Omental fat pad (tissue), 4 donors: ENCODE measurements at places on chromosomes 2 and 18. TPM values are rescaled to one million over a fixed set of nuclear protein-coding genes. Genes with fewer than 3 reads are reported as not detected.

Gene COLEC11
- total RNA-seq = 7.4 TPM

Gene ZNF236
- total RNA-seq = 18.0 TPM

Gene SCN9A
- total RNA-seq = 13.9 TPM

Gene CD8B2
- total RNA-seq = not detected

Gene LIPG
- total RNA-seq = 1.2 TPM

Gene ANKRD36
- 53.3 TPM for total RNA-seq

DNA sequence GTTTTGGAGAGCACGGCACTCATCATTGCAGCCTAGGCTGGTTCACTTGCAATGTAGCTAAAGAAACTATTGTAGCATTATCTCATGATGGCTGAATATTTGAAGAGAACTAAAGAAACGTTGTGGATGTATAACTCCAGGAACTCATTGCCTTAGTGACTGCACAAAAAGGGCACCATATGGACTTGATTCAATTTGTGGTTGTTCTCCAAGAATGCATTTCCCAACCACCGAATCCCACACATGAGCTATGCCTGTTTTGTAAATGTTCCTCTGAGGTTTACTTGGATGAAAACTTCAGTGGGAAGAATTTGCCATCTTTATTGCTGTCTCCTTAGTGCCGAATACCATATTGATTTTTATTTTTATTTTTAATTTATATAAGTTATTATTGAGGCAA, 43.5 kb downstream of the DOK6 start:
- DNase-seq = no peak

DNA sequence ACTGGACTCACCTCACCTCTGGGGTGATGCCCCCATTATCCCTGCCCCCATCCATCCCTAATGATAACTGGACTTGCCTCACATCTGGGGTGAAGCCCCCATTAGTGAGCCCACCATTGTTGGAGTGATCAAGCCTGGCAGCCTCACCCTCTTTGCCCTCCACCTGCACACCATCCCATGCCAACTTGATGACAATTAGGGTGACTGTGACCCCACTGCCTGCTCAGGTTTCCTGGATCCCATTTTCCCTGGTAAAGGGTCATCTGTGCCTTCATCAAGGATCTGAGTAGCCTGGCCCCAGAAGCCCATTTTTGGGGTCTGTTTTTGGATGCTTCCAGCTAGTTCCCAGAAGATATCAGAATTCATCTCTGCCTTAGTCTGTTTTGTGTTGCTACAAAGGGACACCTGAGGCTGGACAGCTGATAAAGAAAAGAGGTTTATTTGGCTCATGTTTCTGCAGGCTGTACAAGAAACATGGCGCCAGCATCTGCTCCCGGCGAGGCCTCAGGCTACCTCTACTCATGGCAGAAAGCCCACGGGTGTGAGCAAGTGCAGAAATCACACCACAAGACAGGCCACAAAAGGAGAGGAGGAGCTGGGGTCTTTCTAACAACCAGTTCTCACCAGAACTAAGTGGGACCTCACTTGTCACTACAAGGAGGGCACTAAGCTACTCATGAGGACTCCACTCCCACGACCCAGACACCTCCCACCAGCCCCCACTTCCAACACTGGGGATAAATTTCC, 196.4 kb upstream of the TWIST2 start:
- no peak for DNase-seq

GRCh38 chr2:148866091-148866490, 8.9 kb upstream of the KIF5C start:
- no peak for DNase-seq

GRCh38 chr18:42113529-42114191, 158.6 kb downstream of the PIK3C3 start:
- no peak for DNase-seq

GRCh38 chr2:241224018-241224850, 35.8 kb downstream of the ANO7 start:
- DNase-seq = no peak

- no peak for DNase-seq
Observed at GRCh38 chr2:237473878-237474441, 13.1 kb upstream of the MLPH start.

GRCh38 chr2:120509213-120509815, 163.4 kb downstream of the INHBB start:
- no peak for DNase-seq

DNA sequence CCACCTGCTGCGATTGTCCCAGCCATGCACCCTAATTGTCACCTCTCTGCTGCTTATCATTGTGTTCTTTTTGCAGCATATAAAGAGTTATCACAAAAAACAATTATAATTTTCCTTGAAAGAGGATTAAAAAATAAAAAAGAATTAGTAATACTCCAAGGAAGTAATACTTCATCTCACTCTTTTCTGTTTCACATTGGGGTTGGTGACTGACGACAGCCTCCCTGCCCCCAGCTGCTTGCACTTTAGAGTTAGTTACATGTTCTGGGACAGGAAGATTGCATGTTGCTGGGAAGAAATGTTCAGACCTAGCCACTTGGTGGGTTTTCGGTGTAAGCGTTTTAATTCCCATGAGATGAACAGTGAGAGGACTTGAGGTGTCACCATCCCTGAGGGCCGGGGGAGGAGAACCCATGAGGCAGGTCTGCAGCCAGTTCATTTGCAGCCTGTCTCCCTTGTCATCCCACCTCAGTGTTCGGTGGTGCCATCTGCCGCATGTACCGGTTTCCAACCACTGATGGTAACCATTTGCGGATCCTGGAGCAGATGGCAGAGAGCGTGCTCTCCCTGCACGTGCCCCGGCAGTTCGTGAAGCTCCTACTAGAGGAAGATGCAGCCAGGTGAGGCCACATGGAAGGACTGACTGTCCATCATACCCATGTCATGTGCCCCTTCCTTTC, 69.1 kb downstream of the COA5 start:
- no peak for DNase-seq

GRCh38 chr2:21539685-21540084, 415.9 kb downstream of the TDRD15 start:
- DNase-seq = no peak

DNA sequence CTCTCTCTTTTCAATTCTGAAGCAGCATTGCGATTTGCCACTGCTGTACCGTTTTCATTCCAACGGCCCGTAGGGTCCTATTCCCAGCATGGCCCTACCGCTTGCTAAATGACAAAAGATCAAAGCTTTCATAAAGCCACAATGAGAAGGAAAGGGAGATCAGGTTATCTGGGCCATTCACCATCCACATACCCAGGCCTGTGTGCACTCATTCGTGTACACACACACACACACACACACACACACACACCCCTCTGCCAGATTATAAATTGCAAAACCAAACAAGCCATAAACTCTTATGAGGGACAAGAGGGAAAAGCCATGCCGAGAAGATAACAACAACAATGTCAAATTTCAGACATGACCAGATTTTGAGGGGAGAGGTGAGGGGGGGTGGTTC, 282.3 kb downstream of the BCL11A start:
- no peak for DNase-seq
